GM10248 (cell line): ENCODE measurements at places on chromosomes 11 and 22.

DNA sequence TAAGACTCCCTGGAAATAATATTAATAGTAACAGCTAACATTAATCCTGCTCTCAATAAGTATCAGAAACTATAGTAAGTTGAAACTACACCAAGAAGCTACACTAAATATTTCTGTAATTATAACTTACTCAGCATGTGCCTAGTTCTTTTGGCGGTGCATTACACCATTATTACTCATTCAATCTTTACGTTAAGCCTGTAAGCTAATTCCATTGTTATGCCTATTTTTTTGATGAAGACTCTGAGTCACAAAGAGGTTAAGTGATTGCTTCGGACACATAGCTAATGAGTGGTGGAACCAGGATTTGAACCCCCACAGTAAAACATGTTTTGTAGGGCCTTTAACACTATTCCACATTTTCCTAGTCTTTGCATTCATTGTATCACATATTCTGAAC lies 111.6 kb downstream of the RASSF10 start:
- no peak for DNase-seq

DNA sequence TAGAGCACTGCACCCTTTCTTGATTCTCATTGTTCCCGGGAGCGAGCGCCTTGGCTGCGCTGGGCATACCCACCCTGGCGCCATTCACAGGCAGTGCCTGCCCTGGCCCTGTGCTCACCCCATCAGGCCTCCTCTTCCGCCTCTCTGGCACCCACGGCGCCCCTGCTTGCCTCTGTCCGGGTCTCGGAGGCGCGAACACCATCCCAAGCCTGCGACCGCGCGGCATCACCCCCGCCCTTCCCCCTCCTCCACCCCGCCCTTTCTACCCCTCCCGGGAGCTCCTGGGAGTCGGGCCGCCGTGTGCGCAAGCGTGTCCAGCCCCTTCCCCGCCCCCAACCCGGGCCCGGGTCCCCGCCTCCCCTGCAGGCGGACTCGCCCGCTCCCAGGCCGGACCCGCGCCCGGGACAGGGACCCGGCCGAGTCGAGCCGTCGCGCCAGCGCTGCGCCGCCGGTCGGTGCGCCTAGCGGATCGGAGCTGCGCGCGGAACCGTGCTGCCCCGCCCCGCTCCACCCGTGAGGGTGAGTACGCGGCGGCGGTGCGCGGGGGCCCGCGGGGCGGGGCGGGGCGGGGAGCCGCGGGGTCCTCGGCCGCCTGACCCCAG lies at the start of gene ST3GAL4:
TSS of gene ST3GAL4 (plus strand) at position 363 of the 602 bp plus-strand sequence. CDS start 50,470 bp downstream, outside the sequence.
- peak; percentile 91 for DNase-seq

GRCh38 chr11:107719073-107719472 lies 7.2 kb upstream of the SLN start:
- DNase-seq: no peak

DNA sequence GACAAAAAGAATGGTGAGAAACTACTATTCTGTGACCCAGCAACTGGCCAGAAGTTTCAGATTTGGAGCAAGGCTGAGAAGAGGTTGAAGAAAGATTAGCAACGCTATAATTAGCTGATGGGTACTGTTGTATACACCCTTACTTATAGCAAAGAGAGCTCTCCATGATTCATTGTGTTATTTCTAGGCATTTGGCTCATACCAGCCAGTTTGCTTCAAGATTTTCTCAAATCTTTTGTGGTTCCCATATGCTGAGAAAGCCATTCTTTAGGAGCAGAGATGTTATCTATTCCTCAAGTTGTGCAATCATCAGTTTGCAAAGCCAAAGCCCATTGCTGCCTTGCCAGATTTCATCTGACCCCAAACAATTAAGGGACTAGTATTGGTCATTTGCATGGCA lies 179.4 kb downstream of the ETS1 start:
- DNase-seq: no peak

GRCh38 chr11:63775191-63775590 lies 6.6 kb upstream of the ZFTA start:
- DNase-seq: no peak

DNA sequence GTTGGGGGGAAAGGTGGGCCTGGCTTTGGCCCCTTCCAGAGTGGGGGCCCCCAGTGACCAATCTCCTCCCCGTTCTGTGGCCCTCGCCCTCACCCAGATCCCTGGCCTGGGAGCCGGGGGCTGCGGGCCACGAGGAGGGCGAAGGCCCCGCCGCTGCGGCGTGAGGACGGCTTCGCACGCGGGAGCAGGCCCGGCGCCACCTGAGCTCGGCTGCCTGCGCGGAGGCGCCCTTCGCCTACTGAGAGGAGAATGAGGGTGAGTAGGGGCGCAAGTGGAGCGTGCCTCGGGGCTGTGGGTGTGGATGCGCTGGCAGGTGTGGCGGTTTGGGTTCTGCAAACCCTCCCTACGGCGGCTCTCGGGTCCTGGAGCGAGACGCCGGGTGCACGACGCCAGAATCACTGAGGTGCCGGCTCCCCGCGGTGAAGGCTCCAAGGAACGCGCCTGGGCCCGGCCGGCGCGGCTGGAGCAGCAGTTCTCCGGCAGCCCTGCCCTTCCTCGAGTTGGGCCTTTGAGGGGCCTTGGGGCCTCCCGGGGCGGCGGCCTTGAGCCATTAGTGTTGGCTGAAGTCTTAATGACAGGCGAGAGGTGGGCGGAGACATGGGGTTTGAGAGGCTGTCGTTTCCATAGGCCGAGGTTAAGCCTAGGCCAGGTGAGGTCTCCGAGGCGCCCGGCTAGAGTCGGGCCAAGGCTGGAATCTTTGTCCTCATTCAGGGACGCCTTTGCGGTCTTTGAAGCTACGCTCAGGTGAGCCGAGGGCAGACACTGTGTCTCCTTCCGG lies 65.3 kb downstream of the CTTN start:
- no peak for DNase-seq

DNA sequence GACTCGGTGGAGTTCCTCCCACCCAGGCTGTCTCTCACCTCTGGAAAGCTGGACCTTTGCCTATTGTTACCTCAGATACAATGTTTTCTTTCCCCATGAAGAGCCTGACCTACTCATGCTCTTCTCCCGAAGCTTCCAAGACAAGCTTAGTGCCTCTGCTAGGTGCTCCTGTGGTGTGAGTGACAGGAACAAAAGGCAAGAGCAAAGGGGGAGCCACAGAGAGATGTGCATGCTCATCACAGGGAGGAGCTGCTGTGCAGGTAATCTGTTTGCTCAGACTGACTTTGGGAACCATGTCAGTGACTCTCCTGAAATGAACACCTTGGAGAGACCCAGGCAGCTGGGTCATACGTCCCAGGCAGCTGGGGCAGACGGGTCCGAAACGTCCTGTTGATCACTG lies 53.6 kb upstream of the VSTM5 start:
- DNase-seq: no peak

DNA sequence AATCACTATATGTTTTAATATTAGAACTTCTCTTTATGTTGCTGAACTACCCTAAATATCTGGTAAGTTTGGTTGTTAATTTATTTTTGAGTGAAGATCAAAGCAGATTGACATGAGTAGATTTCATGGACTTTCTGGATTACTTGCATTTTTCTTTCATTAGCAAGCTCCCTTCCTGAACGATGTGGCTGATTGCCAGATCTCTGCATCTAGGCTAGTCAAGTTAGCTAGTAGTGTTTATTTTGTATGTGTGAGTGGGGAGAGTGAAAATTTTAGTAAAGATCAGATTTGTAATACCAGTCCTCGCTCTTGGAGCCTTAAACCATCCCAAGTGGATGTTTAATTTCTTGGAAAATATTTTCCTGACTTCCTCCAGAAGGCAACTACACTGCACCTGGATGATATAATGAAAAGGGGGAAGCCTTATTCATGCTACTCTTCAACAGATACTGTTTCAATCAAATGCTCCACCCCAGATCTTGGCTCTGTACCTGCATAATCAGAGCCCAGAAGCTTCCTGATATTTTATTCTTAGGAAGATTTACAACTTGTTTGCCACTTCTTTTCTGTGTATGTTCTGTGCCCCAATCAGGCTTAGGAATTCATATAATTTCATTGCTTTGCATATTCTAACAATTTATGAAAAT lies 143.2 kb upstream of the GRIA4 start:
- no peak for DNase-seq

GRCh38 chr11:117387992-117388755 lies 60.5 kb downstream of the CEP164 start:
- DNase-seq: no peak

DNA sequence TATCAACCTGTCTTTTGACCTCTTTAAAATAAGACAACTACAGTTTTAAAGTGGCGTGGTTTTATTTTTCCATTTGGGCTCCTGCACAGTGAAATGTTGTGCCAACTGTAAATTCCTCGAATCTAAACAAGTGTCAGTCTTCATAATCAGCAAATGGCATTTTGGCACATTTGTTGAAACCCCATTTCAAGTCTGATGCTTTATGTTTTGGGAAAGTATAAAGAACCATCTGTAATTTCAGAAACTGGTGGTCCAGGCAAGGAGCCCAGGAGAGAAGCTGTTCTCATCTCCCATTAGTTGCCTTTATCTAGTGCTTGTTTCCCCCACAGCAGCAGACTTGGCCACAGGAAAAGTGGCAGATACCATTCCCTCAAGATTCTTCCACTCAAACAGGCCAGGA lies 32.7 kb downstream of the VWA5A start:
- no peak for DNase-seq

DNA sequence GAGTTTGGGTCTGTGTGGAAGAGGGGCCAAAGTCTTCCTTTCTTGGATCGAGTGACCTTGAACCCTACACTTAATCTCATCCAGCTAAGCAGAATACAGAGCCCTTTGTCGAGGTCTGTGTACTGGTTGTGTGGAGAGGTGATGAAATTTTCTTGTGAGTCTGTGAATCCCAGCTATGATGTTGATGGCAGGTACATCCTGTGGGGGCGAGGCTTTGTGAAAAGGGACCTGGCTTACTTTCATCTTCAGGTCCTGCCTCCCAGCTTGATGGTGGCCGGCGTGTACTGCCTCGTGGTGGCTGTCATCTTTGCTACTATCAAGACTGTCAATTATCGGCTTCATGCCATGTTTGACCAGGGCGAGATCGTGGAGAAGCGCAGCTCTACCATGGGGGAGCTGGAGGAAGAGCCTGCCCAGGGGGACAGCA lies 1.0 kb downstream of the PCNX3 start:
- no peak for DNase-seq

- DNase-seq: peak; percentile 12
Measured at GRCh38 chr11:96014217-96014616, 90.3 kb upstream of the MTMR2 start.

GRCh38 chr11:112345706-112346105 lies 85.0 kb upstream of the PLET1 start:
- no peak for DNase-seq

- DNase-seq: peak; percentile 75
Measured at GRCh38 chr11:662689-663274, 25.7 kb downstream of the DRD4 start.

GRCh38 chr22:44272401-44272771 lies 40.4 kb downstream of the SHISAL1 start:
- no peak for DNase-seq

GRCh38 chr11:73412308-73412707 lies 36.1 kb downstream of the RELT start:
- DNase-seq: no peak

GRCh38 chr11:70473873-70474690 lies 75.8 kb downstream of the CTTN start:
- no peak for DNase-seq

DNA sequence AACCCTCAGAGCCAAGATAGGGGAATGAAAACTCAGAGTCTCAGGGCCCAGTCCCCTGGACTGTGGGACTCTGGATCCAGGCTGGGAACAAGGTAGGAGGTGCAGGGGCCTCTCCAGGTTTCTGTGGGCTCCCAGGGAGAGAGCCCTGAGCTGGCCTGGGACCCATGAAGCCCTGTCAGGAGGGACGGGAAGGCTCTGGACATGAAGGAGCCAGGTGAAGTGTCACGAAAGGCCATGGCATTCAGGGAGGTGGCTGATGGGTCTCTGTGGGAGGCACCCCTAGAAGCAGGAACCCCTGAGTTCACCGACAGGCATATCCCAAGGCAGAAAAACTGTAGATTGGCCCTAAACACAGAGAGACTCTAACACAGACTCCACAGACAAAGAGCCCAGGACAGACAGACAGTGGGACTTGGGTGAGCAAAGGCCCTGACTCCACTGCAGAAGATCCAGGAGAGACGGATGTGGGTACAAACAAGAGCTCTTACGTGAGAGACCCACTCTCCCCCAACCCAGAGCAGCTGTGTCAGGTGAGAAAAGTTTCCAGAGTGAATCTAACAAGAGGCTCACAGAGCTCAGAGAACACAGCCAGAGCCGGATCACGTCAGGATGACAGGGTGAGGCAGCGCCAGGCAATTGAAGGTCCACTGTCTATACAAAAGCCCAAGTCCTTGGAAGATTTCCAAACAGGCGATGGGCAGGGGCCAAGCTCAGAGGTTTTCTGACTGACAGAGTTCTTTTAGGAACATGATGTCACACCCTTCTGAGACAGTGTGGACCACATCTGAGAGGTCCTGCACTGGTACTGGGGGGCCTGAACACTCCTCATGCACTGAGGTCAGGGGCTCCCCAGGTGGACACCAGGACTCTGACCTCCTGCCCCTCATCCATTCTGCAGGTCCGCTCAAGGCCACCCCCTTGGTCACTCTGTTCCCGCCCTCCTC lies 27.4 kb downstream of the IGLL5 start:
- DNase-seq: no peak

DNA sequence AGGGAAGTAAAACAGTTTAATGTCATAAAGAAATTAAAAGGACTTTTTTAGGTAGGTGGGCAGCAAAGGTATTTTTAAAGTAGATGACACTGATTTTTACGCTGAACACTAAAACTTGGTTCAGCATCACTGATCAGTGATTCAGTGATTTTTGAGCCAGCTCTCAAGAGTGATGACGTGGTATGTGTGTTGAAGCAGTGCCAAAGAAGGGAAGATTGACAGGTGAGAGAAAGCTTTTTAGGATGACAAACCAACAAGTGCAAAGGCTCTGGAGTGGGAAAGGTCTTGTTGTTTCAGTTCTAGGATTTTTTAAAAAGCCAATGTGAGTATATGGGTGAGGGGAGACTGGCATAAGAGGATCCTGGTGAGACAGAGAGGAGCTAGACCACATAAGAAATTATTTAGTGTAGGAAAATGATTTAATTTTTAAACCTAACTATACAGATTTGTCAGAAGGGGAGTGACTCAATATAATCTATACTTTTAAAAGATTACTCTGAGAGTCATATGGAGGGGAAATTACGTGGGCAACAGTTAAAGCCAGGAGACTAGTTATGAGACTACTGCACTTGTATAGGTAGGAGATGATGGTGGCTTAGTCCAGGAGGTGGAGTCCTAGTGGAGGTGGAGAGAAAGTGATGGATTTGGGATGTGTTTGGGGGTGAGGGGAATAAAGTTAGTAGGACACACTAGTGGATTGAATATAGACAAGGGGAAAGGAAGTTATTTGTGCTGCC lies 17.6 kb upstream of the CALCB start:
- DNase-seq: no peak

GRCh38 chr11:45662096-45662664 lies 3.2 kb downstream of the CHST1 start:
- DNase-seq: no peak

GRCh38 chr22:50674130-50674500 lies 1.5 kb downstream of the SHANK3 start:
- no peak for DNase-seq

- no peak for DNase-seq
Measured at GRCh38 chr22:32880893-32881596, 79.5 kb downstream of the TIMP3 start.
